ENCODE measurements at places on chromosomes 1 and 21.

GRCh38 chr1:206774093-206774492 lies 1.8 kb upstream of the IL10 start:
- no peak for DNase-seq

- DNase-seq: peak; percentile 83
Measured at GRCh38 chr1:23422241-23422877, 2.2 kb downstream of the TCEA3 start.

DNA sequence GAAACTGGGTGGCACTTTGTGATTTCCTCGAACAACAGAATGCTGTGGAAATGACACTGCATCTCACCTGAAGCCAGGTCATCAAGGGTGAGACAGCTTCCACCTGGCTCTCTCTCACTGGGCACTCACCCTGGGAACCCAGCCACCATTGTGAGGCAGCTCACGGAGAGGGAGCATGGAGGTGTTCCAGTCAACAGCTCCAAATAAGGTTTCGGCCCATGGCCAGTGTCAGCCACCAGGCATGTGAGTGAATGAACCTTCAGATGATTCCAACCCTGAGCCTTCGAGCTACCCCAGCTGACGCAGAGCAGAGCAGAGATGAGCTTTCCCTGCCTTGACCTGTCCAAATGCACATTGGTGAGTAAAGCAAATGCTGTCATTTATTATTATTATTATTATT lies 58.1 kb downstream of the SYDE2 start:
- peak; percentile 81 for DNase-seq

DNA sequence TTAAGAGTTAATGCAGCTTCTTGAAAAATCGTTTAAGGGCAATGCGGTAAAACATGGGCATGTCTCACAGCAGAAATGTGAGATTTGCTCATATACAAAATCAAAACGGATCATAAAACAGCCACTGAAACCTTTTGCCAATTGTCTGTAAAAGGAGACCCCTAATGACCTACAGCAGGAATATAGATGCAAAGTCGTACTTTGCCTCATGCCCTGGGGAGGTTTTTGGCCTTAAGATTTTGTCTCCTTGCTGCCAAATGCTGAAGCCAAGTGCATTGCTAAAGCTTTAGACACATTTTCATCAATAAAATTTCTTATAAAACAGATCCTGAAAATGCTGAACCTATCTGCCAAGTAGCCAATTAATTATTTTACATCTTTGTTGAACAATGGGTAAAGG lies 226.9 kb downstream of the TGFB2 start:
- no peak for DNase-seq

DNA sequence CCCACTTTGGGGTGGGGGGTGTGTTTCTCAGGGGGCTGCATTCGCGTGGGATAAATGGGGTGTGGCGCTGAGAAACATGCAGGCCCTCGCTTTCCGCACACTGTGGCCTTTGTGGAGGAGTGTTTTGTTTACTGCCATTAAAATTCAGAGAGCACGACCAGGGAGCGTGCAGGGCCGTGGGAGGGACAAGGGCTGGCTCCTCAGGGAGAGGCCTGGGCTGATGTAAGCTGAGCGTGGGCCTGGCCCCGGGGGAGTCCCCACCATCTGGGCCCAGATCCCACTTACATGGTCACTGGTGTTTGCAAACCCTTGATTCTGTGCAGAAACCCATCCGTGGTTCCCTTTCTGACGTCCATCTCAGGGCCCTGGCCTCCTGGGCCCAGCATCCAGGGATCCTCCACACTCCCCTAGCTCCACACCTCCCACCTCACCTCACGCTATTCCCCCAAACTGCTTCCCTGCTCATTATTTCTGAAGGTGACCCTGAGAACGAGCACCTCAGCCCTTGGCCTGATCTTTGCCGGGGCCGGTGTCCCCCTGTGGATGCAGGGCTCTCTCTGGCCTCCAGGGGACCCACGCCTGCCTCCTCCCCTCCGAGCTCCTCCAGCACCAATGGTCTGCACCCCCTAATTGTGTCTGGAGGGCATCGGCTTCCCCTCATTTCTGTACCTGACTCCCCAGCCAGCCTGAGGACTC lies 92.5 kb upstream of the SIM2 start:
- DNase-seq: no peak

DNA sequence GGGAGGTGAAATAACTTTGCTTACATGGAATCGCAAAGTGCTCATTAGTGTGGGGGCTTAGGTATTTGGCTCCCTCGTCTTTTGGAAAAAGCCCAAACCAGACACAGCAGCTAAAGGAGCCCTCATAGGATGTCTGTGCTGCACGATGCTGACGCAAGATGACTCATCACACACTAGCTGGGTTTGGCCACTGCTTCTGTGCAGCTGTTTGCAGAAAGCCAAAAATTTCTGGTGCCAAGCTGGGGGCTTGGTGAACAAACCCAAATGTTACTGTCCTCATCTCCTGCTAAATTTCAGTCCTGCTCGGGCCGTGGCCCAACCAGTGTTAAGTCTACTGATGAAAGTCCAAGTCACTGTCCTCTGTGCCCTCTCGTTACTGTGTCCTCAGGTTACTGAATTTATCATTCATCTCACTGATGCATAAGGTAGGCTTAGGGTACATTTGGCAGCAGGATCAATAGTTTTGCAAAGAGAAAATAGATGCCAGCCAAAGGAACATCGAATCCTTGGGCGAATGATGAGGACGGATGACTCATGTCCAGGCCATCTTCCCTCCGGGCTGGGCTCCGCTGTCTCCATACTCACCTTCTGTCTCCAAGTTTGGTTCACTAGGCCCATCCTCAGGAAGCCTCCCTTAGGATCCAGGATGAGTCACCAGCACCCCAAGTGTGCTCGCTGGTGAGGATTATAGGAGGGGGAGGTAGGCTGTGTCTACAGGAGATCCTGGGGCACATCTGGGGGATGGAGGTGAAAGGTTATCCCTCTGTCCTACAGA lies 177.7 kb downstream of the ADSS2 start:
- peak; percentile 47 for DNase-seq

DNA sequence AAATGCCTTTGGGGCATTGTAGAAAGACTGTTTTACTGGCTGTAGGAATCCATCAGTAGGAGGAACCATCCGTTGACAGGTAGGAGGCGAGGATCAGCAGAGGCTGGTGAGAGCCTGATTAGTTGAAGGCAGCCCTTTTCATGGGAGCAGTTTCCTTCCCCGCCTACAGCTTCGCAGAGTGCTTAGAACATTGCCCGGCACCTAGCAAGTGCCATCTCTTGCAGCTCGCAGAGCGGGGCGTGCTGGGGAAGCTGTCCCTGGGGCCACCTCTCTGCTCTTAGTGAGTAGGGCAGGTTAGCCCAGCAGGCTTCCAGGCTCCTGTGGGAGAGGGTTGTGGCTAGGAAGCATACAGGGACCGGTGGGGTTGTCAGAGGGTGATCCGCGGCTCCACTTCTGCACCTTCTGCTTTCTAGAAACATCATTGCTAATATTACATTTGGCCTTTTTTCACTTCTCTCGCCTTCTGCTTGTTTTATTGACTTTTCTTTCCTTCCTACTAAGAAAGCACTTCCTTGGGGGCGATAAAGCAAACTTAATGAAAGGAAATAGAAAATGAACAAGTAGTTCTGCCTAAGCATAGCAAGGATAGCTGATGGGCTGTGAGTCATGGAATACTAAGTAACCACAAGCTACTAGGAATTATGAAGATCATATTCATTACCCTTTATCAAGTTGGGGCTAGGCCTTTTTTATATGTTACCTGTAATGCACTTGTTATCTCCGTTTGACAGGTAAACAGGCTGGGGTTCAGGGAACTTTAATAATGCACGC lies 176.7 kb downstream of the GALNT2 start:
- DNase-seq: no peak

- no peak for DNase-seq
Measured at GRCh38 chr1:103142461-103142860, 34.1 kb upstream of the COL11A1 start.

GRCh38 chr21:38768471-38769063 lies 37.2 kb upstream of the ETS2 start:
- no peak for DNase-seq

DNA sequence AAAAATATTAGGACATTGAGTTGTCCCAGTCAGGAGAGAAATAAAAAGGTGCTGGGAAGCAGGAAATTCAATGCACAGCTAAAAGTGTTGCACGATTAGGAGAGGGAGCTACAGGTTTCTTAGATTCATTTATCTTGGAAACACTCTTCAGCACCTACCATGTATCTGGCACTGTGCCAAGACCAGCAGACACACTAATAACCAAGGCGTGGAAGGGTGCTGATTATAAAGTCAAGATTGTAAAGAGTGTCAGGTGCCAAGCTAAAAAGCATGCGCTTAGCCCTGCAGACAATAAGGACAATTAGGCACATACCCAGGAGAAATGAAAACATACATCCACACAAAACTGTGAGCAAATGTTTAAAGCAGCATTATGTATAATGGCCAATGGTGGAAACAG lies 129.9 kb downstream of the DSCAM start:
- DNase-seq: no peak

DNA sequence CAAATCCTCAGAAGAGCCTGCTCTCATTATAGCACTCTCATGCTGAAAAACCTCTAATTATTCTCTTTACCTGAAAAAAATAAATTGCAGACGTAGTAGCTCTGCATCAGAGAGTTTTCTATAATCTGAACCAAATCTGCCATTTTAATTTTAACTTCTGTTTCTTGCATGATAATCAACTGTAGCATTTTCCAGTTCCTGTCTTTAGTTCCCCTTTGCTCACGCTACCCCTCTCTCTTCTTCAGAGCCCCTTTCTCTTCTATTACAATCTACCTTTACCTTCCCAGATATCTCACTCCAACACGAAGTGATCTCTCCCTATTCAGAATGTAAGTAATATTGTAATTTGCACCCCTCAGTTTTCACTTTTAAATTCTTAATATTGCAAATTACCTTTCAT lies 31.4 kb downstream of the FMO1 start:
- no peak for DNase-seq

DNA sequence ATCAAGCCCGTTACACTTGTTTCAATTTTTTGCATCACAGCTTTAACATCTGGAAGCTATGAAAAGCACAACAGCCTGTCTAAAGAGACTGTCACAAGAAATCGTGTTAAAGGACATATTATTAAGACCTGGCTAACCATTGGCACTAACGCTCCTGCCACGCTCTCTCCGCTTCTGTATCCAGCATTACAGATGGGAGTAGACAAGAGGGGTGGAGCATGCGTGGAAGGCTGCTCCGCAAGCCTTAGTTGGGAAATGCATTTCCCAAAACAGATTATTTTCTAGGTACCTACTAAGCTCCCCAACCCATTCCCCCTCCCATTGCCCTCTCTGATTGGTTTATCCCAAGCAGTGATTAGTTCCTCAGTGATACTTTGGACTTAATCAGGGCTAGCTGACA lies 72.4 kb downstream of the NTNG1 start:
- DNase-seq: no peak

DNA sequence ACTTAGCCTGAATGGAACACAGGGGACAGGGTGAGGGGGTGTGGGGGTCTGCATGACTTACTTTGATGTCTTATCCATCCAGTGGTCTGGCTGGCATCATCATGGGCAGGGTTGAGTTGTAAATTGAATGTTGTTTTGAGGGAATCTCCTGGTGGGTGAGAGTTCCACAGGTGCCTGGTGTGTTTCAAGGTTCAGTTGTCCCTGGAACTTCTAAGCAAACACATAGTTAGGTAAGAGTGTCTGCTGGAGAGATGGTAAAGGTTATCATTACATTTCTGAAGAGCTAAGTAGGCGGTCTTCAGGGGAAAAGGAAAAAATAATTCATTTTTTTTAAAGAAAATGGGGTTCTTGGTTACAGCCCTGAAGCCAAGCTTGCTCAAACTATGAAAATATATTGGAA lies 46.0 kb upstream of the SIPA1L2 start:
- no peak for DNase-seq

GRCh38 chr1:116573431-116574095 lies 2.7 kb upstream of the CD58 start:
- no peak for DNase-seq

- DNase-seq: no peak
Measured at GRCh38 chr1:77438236-77438913, 156.6 kb downstream of the AK5 start.

DNA sequence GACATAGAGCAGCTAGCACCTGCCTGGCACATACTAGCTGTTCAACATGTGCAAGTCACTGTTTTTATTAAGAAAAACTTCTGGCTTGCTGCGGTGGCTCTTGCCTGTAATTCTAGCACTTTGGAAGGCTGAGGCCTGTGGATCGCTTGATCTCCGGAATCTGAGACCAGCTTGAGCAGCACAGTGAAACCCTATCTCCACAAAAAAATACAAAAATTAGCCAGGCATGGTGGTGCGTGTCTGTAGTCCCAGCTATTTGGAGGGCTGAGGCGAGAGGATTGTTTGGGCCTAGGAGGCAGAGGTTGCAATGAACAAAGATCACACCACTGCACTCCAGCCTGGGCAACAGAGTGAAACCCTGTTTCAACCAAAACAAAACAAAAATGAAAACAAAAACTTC lies 27.7 kb upstream of the C8B start:
- DNase-seq: no peak

DNA sequence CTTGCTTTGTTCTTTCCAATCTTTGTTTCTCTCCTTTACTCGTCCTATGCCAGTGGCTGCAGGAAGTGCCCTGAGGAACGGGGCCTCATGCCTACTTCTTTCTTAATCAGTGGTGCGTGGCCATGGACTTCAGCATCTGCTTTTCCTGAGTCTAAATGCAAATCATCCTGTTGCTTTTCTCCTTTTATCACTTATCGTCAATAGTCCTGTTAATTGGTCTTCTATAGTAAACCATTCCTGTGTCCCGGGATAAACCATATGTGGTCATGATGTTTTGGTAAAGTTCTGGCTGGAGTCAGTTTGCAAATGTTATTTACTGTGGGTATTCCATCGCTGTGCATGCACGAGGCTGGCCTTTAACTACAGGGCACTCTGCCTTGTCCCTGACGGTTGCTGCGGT lies 47.5 kb downstream of the AGPAT3 start:
- DNase-seq: no peak

DNA sequence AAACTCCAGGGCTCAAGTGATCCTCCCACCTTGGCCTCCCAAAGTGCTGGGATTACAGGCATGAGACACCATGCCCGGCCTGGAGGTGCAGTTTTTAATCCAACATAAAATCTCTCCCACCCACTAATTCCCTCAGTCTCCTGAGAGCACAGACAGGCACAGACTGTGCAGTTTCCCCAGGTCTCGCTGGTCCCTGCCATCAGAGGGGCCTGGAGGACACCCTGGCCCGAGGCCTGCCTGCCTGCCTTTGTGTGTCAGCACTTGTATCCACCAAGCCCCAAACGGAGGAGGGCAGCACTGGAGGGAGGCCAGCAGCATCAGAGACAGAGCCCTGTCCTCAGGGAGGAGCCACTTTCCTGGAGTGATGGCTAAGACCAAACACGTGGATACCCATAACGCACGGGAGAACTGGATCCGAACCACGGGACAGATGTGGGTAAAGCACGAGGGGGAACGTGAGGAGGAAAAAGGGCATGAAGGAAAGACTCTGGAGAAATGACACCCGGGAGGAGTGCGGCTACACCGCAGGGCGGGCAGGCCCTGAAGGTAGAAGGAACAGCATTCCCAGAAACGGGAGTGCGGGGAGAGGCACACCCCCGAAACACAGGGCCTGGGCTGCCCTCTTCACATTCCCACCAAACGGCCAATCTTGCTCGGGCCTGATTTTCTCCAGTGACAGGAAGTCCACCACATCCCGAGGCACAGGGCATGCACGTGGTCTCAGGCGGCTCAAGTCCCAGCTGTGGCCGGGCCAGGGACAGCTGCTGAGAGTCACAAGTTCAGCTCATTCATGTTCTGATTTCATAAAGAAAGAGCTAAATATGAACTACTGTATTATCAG lies 29.7 kb downstream of the NPHP4 start:
- DNase-seq: no peak

GRCh38 chr21:25838809-25839208 lies 104.0 kb downstream of the GABPA start:
- no peak for DNase-seq

All from left ventricle myocardium superior (tissue), 1 donor.